ENCODE measurements at places on chromosomes 7 and 10.

DNA sequence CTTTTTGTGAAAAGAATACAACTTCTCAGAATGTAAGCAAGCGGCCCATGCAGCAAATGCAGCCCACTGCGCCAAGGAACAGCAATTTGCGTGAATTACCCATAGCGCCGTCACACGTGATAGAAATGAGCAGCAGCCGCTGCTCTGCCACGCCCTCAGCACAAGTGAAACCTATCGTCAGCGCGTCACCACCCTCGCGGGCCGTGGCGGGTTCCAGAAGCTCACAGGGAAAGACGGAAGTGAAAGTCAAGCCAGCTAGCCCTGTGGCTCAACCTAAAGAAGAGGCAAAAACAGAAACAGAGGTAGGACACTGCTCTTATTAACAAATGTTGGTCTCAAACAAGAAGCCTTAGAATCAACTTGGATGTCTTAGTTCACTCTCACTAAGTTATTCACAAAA is 70.5 kb downstream of the SHH start:
- no peak for DNase-seq

GRCh38 chr7:124411796-124412195 is 353.8 kb downstream of the GPR37 start:
- DNase-seq: no peak

GRCh38 chr7:110835849-110836248 is 255.1 kb upstream of the LRRN3 start:
- DNase-seq: no peak

GRCh38 chr7:98945852-98946251 is 67.5 kb downstream of the TRRAP start:
- no peak for DNase-seq

- no peak for DNase-seq
Measured at GRCh38 chr7:130063036-130063435, 7.3 kb upstream of the KLHDC10 start.

DNA sequence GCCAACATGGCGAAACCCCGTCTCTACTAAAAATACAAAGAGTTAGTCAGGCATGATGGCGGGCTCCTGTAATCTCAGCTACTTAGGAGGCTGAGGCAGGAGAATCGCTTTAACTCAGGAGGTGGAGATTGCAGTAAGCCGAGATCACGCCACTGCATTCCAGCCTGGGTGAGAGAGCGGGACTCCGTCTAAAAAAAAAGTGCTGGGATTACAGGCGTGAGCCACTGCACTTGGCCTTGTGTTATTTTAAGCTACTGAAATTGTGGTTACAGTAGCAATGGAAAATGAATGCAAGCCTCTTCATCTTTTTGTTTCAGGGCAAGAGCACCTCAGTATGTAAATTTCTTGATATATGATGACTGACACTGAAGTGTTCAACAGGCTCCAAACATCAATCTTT is 106.4 kb upstream of the IMMP2L start:
- DNase-seq: no peak

GRCh38 chr7:98619450-98620321 is 2.6 kb downstream of the NPTX2 start:
- peak; percentile 55 for DNase-seq

GRCh38 chr10:132685101-132685891 is 100.7 kb downstream of the NKX6-2 start:
- DNase-seq: no peak

GRCh38 chr10:80493522-80494051 is 39.5 kb downstream of the TSPAN14 start:
- DNase-seq: no peak

- no peak for DNase-seq
Measured at GRCh38 chr7:133051066-133051465, 30.8 kb downstream of the CHCHD3 start.

DNA sequence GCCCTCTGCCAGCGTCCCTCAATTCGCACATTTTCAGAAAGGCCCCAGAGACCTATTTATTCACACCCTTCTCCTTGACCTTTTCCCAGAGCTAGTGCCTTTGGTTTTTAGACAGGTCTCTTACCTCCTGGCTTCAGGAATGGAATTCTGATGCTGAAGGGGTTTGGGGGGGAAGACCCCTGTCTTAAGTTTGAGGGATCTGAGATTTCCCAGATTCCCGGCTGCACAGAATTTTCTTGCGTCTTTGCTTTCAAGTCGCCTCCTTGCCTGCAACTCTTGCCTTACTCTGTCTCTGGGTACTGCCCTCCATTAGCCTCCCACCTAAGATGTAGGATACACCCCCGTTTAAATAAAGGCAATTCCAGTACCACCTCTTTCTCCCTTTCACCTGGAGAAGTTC is 1.9 kb downstream of the GATA3 start:
- no peak for DNase-seq

DNA sequence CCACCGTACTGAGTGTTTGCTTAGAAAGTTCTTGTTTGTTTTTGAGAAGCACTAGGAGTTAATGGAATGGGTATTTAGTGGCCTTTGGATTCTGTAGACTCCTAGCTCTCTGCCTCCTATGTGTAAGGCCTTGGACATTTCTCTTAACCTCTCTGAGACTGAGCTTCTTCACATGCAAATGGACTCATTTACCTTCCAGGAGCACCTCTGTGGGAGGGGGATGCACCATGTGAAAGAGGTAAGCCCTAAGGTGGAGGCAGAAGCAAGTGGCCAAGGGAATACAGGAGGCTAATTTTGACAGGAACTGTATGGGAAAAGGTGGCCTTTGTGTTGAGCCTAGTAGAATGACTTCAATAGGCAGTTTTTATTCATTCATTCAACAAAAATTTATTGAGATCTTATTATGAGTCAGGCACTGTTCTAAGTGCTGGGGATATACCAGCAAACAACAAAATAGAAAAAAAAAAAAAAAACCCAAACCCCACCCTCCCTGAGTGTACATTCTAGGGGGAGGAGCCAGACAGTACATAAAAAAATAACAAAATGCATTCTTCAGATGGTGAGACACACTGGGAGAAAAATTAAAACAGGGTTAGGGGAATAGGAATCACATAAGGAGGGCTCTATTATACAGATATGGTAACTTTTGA is 9.2 kb upstream of the EPHA1 start:
- no peak for DNase-seq

DNA sequence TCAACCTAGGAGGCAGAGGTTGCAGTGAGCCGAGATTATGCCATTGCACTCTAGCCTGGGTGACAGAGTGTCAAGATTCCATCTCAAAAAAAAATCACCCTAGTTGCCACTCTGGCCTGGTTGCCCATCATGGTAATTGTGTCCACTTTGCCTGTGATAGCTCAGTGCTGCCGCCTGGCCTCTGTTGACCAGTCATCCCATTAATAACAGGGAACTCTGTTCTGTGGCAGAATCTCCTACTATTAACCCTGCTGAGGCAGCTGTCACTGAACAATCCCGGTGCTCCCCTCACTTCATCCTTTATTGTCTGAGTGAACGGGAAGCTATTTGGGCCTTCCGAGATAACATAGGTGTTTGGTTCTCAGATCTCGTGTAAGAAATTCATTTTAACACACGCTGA is 14.6 kb downstream of the ZNF3 start:
- no peak for DNase-seq

GRCh38 chr7:1059200-1060091 is 15.1 kb downstream of the GPR146 start:
- no peak for DNase-seq

DNA sequence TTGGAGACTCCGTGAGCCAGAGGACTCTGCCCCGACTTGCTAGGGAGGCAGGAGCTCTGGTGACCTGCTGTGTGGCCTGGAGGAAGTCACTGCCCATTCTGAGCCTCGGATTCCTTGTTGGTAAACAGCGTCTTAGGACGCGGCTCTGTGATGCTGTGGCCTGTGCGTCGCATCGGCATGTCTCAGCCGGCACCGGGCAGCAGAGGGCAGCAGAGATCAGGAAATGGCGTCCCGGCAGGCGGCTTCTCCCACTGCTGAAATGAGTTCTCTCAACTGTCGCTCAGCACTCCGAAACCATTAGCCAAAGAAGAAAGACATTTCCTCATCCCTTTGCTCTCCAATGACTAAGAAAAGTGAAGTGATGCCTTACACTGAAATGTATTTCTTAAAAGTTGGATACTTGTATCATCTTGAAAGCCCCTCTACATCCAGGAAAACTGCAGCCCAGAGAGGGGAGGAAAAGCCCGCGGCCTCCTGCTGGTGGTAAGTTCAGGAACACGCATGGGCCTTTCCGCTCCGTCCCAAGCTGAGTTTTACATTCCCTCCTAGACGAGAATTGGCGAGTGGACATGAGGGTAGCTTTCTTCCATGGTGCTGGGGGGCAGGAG is 91.7 kb downstream of the WDR11 start:
- peak; percentile 57 for DNase-seq

DNA sequence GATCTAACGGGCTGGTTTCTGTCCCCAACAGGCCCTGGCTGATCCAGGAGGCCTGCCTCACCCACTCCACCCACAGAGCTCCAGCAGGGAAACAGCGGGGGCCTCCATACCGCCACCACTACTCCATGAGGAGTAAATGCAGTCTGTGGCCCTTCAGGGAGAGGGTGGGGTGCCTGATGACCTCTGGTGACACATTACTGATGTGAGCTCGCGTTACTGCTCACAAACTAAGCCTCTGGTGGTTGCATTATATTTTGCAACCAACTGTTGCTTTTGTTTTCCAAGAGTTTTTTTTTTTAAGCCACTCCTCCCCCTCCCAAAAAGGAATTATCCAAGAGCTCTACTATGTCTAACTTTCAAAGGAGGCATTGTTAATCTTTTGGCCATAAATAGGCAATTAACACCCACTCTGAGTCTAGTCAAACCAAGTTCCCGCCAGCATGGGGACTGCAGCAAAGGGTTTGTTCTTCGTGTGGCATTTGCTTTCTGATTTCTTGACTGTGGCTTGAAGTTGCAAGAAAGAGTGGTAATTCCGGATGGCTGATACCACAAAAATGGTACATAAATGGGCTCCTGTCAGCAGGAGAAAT is 72.6 kb downstream of the FAM53B start:
- DNase-seq: no peak

DNA sequence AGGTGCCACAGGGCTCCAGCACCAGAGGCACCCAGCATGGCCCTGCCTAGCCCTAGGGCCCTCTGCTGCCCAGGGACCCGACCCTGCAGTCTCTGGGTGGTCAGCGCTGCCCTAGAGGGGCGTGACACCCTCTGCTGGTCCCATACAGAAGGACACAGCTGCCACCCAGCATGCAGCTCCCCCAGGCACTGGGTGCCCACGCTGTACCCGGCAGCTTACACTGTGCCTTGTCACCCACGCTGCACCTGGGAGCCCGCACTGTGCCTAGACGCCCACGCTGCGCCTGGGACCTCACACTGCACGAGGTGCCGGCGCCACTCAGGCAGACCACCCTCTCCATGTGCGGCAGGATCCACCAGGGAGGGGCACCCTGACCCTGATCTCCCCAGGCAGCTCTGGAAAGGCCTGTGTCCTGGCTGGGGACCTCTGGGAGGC is 55.2 kb downstream of the PWWP2B start:
- DNase-seq: no peak
